ENCODE measurements at places on chromosomes 3 and 15.

GRCh38 chr3:55711646-55712045, 224.5 kb upstream of the WNT5A start:
- no peak for DNase-seq

GRCh38 chr3:185114756-185115155, 38.1 kb downstream of the C3orf70 start:
- DNase-seq = no peak

- no peak for DNase-seq
These were observed 23.5 kb downstream of the FAN1 start for GRCh38 chr15:30927148-30927761.

DNA sequence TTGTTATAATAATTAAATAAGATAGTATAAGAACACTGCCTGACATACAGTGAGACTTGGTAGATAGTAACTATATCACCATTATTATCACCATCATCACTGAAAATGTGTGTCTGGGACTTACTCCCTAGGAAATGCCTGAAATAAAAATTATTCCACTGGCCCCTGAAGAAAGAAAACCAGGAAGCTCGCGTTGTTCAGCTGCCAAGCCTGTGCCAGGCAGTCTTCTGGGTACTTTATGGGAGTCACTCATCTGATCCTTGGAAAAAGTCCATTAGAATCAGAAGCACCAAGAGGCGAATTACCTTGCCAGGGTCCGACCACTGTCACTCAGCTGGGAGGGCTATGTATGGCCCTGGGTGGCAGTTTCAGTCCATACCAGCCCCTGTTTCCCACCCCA, 220.3 kb upstream of the TPM1 start:
- no peak for DNase-seq

GRCh38 chr15:91863621-91864255, 10.2 kb downstream of the SLCO3A1 start:
- DNase-seq = peak; percentile 65

DNA sequence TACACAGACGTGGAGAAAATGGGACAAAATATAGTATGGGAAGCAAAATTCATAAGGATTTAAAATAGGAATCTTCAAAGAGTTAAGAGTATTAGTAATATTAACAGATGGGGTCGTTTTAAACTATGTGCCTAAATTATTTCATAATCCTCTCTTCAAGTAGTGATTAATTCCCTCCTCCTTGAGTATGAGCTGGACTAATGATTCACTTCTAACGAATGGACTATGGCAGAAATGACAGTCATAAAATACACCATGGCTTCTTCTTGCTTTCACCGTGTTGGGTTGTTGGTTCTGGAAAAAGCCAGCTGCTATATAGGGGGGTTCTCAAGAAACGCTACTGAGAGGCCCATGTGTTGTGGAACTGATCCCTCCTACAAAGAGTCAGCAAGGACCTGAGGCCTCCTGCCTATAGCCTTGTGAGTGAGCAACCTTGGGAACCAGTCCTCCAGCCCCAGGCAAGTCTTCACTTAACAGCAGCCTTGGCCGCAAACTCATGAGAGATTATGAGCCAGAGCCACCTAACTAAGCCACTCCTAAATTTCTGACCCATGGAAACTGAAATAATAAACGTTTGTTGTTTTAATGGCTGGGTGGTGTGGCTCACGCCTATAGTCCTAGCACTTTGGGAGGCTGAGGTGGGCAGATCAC, 64.8 kb upstream of the ABHD2 start:
- no peak for DNase-seq

GRCh38 chr3:45595364-45596195, 1.0 kb downstream of the LIMD1 start:
- peak; percentile 39 for DNase-seq

DNA sequence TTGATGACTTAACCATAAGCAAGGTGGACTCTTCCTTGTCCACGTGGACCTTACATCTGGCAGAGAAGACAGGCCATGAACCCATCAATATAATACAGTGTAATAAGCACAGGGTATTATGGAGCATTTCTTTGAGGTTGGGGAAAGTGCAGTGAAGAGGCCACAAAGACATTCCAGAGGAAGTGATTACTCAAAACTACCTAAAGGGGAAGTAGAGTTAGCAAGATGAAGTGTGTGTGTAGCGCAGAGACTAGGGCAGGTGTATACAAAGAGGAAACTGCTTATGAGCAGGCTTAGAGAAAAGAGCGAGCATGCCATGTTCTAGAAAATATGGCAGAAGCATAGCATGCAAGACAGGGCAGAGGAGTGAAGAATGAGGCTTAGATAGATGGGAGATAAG, 17.9 kb downstream of the CP start:
- peak; percentile 76 for DNase-seq

DNA sequence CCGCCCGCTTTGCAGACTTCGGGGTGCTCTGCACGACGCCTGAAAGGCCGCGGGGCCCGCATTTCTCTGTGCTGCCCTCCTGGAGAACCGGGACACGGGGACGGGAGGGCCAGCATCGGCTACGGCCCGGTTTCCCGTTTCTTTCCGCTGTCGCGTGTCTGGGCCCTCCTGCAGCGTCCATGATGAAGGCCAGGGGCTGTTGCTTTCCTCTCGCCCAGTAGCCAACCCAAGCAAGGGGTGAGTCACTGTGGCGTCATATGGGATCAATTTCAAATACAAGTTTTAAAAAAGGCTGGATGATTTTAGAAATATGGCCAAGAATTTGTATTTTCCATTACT, 435 bp downstream of the SLC35G2 start:
- peak; percentile 68 for DNase-seq

DNA sequence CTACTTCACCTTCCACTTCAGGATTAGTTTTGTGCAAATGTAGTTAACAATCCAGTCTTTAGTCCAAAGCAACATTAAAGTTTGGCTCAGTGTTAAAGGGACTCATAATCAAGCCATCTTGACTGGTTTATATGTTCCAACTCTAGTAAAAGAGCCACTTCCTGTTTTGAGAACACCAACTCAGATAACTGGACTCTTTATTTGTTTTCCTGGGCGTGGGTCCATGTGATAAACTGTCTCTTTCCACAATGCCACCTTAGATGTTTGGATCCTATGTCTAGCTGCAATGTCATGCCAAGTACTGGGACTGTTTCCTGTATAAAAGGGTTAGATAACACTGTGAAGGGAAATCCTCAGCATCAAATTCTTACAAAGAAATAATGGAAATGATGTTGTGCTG, 545.0 kb downstream of the PYDC2 start:
- no peak for DNase-seq

DNA sequence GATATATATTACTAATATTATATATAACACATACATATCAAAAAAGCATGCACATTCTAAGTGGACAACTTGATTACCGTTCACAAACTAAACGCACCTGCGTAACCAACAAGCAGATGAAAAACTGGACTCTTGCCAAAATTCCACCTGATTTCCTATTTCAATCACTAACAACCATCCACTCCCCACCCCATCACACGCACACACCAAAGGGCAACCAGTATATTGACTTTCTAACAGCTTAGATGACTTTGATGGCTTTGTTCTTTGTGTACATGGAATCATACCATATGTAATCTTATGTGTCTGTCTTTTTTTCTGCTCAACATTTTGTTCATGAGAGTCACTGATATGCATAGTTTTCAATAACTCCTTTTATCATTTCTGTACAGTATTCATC, 496.8 kb upstream of the ARRDC4 start:
- no peak for DNase-seq

GRCh38 chr3:182092662-182093262, 381.0 kb downstream of the SOX2 start:
- peak; percentile 50 for DNase-seq

- no peak for DNase-seq
These were observed 36.2 kb downstream of the VGLL3 start for GRCh38 chr3:86954747-86955146.

- no peak for DNase-seq
These were observed 62.4 kb upstream of the PCSK6 start for GRCh38 chr15:101551696-101552591.

DNA sequence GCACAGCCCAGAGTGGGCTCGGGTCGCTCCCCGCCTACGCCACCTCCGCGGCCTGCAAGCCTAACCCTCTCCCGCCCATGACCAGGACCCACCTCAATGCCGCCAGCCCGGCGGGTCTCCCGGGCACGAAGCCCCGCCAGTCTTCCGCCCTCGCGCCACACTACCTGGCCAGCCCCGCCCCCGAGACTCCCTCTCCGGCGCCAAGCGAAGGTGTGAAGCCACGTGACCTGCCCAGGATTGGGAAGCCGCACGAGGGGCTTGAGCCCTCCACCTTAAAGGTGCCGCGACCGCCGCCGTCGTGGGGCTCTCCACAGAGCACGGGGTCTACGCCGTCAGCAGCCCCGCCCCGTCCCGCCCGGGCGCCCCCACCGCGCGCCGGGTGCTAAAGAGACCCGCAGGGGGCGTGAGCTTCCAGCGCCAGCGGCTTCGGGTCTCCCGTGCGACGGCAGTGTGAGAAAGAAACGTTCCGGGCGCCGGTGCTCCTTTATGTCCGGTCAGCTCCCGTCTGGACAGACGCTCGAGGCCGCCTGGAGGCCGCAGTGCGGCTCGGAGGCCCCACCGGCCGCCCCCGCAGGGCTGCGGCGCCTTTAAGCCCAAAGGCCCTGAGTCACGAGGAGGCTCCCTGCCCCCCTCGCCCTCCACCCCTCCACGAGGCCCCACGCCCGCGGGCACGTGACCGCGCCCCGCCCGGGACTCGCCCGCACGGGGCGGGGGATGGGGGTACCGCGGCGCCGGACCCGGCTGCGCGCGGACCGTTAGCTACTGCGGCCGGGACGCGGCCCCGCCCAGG, at the start of gene CPEB1:
Gene CPEB1 (minus strand): TSS at position 319 of the 790 bp plus-strand sequence. CDS start 18,904 bp downstream, outside the sequence.
- no peak for DNase-seq

GRCh38 chr3:177835917-177836316, 638.6 kb upstream of the TBL1XR1 start:
- DNase-seq = no peak

DNA sequence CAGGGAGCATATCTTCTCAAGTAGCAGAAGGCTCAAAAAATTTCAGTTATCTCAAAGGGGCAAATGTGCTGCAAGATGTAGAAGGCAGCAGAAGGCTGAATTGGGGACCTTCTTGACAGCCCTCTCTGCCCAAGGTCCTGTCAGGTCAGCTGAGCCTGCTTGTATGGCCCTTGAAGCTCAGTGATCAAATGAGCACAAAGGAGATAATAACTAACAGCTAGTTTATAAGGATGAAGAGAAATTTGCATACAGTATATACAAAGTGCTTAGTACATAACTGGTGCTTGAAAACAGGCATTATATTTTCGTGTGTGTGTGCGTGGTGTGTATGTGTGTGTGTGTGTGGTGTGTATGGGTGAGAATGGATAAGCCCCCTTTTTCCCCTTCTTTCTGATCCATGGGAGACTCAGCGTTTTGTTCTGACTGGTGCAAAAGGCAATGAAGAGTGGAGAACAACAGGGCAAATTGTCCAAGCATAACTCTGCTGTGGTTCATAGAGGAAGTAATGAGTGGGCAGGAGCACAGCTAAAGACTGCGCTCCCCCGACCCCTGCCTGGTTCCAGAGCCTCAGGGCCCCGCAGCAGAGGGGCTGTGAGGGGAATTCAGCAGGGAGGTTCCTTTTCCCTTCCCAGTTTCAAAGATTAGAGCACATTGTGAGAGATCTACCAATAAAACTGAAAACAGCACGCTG, 356.8 kb upstream of the NR2F2 start:
- DNase-seq = no peak

DNA sequence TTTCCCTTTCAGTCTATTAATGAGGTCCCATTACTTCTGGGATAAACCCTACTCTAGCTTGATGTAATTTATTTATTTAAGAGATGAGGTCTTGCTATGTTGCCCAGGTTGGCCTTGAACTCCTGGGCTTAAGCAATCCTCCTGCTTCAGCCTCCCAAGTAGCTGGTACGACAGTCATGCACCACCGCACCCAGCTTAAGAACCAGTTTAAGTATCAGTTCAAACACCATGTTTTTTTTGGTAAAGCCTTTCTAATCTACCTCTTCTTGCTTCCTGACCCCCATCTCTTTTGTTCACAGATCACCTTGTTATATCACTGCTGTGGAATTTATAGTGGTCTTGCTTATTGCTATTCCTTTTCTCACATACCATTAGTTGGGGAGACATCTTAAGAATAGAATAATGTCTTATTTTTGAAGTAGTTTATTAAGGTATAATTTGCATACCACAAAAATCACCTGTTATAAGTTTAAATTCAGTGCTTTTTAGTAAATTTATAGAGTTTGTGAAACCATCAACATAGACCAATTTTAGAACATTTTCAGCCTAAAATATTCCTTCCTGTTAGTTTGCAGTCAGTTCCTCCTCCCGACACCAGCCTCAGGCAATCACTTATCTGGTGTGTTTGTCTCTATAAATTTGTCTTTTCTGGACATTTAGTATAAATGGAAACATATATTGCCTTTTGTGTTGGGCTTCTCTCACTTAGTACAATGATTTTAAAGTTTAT, 257.9 kb downstream of the PDCD6IP start:
- no peak for DNase-seq

DNA sequence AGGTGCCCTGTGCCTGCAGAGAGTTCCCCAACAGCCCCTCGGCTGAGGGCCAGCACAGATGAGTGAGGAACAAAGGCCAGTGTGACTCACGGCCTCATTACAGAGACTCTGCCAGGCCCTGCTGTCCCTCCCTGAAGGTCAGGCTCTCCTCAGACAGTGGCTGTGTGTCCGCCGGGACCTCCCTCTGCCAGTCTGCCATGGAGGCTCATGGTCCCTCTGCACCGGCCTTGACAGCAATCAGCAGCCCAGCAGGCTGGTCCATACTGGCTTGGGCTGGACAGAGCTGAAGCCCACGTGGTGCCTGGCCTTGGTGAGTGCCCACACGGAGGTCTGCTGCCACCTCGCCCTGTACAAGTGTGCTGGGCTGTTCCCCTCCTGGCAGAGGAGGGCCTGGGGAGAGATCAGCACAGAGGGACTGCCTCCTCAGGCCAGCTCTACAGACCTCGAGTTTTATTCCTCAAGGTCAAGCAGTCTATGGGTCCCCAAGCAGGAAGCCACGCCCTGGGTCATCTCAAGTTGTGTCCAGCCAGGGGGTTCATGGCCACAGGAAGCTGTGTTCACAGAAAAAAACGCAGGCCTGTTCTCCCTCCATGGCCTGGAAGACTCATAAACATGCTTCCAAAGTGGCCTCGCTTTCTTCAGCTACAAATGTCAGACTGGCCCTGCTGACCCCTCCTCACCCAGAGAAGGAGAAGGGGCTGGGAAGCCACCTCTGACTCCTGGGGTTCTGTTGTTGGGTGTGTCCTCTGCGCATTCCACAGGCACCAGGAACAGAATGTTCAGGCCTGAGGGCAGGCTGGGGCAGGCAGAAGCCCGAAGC, 27.0 kb downstream of the SLC41A3 start:
- DNase-seq = no peak

GRCh38 chr15:23855947-23856346, 168.8 kb upstream of the NDN start:
- no peak for DNase-seq

GRCh38 chr15:101533371-101534140, 44.0 kb upstream of the PCSK6 start:
- no peak for DNase-seq
